Activated T-helper 1 cell treated with Interleukin-2 at 50 U/mL for 16 hours (primary cell): ENCODE measurements at places on chromosomes 6 and 20.
A peak's percentile ranks its signal among the peaks of the same experiment; 100 is the strongest.

- DNase-seq = no peak
These were observed 108.1 kb downstream of the TRMT11 start for GRCh38 chr6:126094411-126094810.

DNA sequence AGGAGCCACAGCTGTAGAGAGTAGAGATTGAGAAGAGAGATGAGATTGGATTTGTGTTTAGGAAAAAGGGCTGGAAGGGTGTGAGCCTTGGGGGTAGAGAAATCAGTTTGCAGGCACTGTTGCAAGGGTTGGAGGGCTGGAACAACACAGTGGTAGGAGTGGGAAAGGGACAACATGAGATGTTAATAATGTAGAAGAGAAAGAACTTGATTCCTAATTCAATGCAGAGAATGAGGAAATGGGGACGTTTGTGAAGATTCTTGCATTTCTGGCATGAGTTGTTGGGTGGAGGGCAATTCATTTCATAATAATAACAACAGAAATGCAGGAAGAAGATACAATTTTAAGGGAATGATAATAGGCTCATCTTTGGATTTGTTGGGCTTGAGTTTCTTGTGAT, 141.4 kb upstream of the TBX18 start:
- DNase-seq = no peak

DNA sequence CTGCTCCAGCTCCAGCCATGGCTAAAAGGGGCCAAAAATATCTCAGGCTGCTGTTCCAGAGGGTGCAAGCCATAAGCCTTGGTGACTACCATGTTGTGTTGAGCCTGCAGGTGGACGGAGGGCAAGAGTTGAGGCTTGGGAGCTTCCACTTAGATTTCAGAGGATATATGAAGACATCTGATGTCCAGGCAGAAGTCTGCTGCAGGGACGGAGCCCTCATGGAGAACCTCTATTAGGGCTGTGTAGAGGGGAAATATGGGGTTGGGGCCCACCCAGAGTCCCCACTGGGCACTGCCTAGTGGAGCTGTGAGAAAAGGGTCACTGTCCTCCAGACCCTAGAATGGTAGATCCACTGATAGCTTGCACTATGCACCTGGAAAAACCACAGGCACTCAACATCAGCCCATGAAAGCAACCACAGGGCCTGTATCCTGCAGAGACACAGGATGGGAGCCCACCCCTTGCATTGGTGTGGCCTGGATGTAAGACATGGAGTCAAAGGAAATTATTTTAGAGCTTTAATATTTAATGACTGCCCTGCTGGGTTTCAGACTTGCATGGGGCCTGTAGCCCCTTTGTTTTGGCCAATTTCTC, 70.5 kb downstream of the NINL start:
- no peak for DNase-seq

- no peak for DNase-seq
These were observed 695.5 kb upstream of the CHD6 start for GRCh38 chr20:42313704-42314103.

GRCh38 chr20:38135271-38135650, 29.8 kb downstream of the TGM2 start:
- no peak for DNase-seq

- no peak for DNase-seq
These were observed 5.1 kb upstream of the ZBP1 start for GRCh38 chr20:57625181-57625958.

DNA sequence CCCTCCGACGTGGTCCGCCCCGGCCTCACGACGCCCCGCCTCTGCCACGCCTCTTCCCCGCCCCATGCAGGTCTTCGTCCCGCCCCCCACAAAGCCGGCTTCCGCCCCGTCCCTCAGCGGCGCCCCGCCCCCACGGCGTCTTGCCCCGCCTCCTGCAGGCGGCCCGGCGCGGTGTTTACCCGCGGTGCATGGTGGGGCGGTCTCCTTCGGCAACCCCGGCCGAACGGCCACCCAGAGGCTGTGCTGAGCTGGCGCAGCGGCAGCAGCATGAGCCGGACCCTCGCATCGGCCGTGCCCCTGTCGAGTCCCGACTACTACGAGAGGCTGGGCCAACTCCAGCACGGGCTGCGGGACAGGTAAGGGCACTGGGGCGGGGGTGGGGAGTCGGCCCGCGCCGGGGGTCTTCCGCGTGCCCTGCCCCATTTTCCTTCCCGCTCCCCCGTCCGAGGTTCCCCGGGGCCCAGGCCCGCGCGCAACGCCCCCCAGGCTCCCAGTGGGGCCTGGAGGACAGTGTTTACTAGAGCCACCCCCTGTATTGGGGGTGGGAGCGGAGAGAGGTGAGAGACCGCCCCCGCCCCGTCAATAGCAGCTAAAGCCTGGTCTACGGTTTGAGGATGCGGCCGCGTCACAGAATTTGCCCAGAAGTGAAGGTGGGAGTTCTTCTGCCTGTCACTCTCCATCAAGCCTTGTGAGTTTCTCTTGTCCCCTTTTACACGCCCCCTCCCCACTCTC, at the start of gene KIZ:
Gene KIZ, plus strand, starts transcription at position 234 of the 732 bp plus-strand sequence. Its CDS starts 34 bp downstream, at position 268.
- peak; percentile 97 for DNase-seq

GRCh38 chr20:408843-409696, 971 bp downstream of the RBCK1 start:
- no peak for DNase-seq

- DNase-seq = no peak
These were observed 40.5 kb downstream of the HLA-F start for GRCh38 chr6:29763491-29764289.

- DNase-seq = no peak
These were observed 100.0 kb downstream of the CD24 start for GRCh38 chr6:106874481-106874880.

DNA sequence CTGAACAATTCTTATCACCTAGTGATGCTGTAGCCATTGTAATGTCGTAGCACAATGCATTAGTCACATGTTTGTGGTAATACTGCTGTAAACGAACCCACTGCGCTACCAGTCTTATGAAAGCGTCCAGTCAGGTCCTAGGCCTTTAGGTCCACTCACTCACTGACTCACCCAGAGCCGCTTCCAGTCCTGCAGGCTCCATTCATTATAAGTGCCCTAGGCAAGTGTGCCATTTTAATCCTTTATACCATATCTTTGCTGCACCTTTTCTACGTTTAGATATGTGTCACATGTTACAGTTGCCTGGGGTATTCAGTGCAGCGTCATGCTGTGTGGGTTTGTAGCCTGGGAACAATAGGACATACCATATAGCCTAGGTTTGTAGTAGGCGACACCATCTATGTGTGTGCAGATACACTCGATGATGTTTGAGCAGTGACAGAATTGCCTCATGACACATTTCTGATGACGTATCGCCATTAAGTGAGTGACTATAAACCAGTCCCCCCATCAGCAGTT, 15.4 kb downstream of the IGF2R start:
- DNase-seq = no peak

DNA sequence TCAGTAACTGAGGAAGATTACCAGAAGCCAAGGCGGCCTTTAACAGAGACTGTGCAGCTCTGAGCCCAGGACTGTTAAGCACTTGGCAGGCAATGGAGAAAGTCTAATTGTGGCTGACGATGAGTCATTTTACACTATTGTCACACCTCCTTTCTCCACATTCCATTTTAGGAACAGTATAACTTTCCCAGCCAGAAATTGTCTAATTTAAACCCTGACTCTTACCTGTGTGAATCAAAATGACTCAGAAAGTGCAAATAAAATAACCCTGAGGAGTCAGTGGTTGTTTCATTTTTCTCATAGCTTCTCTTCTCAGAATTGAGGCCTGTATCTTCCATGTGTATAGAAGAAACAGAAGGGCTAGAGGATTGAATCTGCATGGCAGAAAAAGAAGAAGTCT, 40.0 kb upstream of the OPN5 start:
- DNase-seq = no peak

DNA sequence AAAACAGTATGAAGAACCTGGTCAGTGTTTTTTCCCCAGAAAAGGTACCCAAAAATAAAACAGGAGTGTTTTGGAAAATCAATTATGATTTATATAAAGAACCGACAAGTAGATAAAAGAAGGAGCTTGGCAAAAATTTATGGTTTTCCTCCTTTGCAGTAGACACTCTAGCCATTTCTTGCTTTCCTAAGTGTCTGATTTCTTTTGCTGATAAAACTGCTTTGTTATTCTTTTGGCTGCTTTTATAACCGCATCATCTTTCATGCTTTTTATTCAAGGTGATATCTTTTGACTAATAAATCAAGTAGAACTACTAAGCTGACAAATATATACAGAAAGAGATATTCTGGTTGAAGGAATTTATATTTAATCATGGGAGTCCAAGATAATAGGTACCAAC, 16.6 kb downstream of the ATG5 start:
- DNase-seq = no peak

- DNase-seq = no peak
These were observed 56.4 kb downstream of the NRN1 start for GRCh38 chr6:5950361-5950785.

- no peak for DNase-seq
These were observed 15.0 kb upstream of the TBC1D22B start for GRCh38 chr6:37242429-37243052.

- no peak for DNase-seq
These were observed 272.6 kb downstream of the TSHZ2 start for GRCh38 chr20:53244711-53245110.

DNA sequence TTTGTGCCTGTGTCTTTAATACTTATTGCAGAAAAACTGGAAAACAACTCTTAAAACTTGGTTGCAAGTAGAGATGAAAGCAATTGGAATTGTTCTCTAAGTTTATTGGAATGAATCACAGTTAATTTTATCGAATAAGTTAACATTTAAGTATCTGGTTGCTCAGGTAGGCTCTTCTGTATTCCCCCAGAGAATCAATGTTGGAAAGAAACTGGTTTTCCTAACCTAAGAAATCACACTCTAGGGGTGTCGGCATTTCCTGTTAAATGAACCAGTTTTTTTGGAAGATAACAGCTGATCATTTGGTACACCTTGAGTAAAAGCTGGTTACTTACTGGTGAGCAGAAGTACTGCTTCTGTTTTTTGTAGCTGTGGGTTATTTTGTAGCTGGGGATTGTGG, 5.2 kb downstream of the TFAP2C start:
- DNase-seq = no peak

- DNase-seq = no peak
These were observed 698.0 kb upstream of the POU3F2 start for GRCh38 chr6:98136333-98136732.

GRCh38 chr20:47220161-47220582, 136.3 kb downstream of the ZMYND8 start:
- no peak for DNase-seq

- DNase-seq = no peak
These were observed 78.5 kb upstream of the SIRPA start for GRCh38 chr20:1816384-1817381.

DNA sequence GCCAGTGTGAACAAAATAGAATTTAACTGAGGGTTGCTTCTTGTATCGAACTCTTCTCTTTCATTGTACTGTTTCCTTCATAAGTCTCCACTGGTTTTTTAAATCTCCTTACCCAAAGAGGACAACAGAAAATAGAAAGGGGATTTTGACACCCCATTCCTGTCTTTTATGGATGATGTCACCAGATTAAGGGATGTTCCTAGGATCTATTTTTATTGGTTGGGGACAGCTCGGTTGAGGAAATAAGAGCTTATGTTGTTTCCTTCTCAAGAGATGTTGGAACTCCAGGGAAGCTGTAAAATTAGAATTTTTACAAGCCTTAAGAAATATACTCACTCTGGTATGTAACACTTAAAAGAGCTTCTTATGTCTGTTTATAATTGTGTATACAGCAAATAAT, 171.5 kb downstream of the PHF3 start:
- DNase-seq = no peak

DNA sequence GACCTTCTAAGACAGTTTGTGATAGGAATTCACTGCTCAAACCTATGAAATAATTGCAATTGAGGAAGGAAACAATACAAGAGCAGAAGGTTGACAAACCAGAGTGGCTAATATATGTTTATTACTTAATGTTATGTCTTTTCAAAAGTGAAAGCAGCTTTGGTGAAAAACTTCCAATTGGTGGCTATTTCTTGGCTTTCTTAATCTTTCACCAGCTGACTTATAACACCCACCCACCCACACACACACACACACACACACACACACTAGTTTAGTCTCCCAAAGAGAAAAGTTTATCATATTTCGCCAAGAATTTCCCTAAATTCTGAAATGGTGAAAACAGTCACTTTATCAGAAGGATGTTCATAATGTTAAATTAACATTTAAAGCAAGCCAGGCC, 583.5 kb downstream of the EYS start:
- no peak for DNase-seq

DNA sequence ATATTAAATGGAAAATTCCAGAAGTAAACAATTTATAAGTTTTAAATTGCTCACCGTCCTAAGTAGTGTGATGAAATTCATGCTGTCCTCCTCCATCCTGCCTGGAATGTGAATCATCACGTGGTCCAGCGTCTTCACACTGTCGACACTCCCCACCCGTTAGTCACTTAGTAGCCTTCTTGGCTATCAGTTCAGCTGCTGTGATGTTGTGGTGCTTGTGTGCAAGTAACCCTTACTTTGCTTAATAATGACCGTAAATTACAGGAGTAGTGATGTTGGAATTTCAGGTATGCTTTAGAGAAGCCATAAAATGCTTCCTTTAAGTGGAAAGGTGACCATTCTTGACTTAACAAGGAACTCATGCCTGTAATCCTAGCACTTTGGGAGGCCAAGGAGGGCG, 25.2 kb downstream of the RIOK1 start:
- DNase-seq = no peak

DNA sequence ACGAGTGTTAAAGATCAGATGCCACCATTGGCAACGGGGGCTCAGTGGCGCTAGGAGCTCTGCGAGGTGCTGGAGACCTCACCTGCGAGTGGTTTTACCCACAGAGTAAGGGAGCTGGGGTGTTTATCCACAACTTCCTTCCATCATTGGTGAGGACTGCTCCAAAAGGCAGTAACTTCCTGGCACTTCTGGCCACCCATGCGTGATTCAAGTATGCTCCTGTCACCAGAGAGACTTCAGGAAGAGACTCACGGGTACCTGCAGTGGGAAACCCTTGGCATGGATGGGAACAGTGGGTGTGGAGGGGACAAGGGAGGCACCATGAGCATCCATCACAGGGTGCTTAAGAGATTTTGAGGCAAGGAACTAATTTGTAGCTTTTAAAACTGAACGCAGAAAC, 53.2 kb downstream of the RIN2 start:
- DNase-seq = no peak

GRCh38 chr20:17612287-17612991, 42.6 kb downstream of the DSTN start:
- no peak for DNase-seq

GRCh38 chr6:111551521-111552231, 54.0 kb downstream of the TRAF3IP2 start:
- no peak for DNase-seq

DNA sequence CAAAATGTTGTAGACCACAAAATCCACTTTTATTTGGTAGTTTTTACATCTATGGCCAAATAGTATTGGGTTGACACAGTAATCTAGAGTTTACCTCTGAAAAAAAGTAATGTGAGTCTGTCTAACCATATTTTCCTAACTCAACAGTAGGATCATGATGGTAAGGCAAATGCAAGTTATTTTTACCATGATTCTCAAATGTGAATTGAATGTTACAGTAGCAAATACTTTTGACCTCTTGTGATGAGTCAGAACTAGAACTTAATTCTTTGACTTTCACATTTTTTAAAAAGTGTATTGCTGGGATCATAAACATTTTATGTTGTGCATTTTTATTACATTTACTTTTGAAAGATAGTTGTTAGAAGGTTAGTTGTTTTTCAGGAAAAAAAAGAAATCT, 22.0 kb downstream of the RNF146 start:
- no peak for DNase-seq
